ENCODE measurements at places on chromosomes 7 and 10.

DNA sequence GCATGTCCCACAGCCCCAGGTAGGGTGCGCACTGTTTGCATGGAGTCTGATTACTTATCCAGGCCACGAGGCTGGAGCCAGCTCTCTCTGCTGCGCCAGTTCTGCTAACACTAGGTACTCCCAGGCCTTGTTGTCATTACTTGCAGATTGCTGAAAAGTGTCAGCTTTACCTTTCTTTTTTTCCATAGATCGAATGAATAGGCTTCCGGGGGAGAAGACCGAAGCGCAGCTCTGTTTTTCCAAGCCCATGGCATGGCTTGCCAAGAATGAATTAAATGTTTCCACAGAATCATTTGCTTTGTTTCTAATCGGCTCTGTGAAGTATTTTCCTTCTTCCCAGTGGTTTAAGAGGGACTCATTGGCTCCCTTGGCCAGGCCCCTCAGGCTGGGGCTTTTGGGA is 285.8 kb downstream of the BMPER start:
- DNase-seq = no peak

DNA sequence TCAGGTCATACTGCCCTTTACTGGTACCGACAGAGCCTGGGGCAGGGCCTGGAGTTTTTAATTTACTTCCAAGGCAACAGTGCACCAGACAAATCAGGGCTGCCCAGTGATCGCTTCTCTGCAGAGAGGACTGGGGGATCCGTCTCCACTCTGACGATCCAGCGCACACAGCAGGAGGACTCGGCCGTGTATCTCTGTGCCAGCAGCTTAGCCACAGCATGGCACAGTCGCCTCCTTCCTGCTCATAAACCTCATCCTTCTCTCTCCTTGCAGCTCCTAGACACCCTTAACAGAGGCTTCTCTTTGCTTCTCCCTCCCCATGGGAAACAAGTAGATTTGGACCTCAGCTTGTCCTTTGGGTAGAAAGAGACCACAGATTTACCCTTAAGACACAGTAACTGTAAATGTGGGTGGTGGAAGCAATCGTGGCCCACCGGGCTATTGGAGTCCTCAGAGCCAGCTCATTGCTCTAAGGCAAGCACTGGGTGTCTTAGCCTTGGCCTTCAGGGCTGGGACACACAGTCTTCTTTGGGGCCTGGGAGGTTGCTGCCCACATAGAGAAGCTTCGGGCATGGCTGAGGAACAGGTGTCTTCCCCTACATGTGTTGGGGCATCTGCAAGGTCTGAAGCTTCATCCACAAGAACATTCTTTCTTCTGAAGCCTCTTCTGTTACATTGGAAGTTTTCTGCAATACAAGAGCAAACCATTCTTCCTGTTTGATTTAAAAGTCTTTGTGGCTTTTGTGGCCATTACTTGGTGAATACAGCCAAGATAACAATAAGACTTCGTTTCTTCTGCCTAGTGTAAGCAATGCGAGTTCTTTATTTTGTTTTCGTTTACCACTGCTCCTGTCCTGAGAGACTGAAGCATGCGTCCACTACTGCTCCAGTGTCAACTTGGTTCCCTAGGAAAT is 95.5 kb upstream of the PRSS58 start:
- DNase-seq = no peak

GRCh38 chr7:37083311-37084096 is 359.2 kb upstream of the AOAH start:
- DNase-seq = no peak

GRCh38 chr7:35253710-35254495 is at the start of gene TBX20:
TSS of gene TBX20 (minus strand) at chr7:35254100. CDS start at chr7:35253620, 480 bp downstream.
- DNase-seq = no peak

GRCh38 chr10:106313041-106313440 is 851.5 kb downstream of the SORCS1 start:
- no peak for DNase-seq

DNA sequence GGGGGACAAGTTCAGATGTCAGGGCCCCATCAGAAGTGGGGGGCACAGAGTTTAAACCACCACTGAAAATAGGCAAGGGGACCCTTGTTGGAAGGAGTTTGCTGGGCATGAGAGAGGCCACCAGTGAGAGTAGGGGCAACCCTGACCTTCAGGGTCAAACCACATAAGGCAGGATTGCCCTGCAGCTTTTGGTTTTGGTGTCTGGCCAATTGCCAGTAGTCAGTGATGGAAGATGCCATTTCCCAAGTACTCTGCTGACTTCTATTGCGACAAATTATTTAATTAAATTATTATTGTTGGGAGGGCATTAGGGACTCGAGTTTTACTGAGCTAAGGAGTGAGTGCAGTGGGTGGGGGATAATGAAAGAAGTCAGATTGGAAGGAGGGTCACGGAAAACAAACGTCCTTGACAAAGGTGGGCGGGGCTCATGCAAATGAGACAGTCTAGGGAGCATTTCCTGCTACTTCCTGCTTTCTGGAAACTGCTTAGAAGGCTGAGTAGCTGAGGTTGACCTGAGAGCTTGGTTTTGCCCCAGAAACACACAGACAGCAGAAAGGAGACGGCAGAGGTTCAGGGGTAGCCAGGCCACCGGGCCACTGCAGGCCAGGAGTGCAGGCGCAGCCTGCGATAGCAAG is 74.2 kb upstream of the ANLN start:
- no peak for DNase-seq

- no peak for DNase-seq
These were observed 57.0 kb upstream of the GLCCI1 start for GRCh38 chr7:7911369-7912123.

DNA sequence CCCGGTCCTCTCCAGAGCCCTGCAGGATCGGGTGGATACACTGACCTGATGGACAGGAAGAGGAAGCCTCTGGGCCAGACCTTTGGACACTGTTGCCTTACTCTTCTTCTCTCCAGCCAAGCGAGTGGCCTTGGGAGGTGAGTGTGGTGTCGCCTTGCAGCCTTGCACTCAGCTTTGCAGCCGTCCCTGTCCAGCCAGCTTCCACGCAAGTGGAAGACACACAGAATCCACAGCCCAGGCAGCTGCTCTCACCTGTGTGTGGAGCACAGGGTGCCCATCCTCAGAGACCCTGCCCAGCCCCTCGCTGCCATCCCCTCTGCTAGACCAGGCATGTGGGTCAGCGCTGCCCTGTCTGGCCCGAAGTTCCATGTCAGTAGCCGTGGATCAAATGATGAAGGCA is 239.1 kb downstream of the EBF3 start:
- no peak for DNase-seq

DNA sequence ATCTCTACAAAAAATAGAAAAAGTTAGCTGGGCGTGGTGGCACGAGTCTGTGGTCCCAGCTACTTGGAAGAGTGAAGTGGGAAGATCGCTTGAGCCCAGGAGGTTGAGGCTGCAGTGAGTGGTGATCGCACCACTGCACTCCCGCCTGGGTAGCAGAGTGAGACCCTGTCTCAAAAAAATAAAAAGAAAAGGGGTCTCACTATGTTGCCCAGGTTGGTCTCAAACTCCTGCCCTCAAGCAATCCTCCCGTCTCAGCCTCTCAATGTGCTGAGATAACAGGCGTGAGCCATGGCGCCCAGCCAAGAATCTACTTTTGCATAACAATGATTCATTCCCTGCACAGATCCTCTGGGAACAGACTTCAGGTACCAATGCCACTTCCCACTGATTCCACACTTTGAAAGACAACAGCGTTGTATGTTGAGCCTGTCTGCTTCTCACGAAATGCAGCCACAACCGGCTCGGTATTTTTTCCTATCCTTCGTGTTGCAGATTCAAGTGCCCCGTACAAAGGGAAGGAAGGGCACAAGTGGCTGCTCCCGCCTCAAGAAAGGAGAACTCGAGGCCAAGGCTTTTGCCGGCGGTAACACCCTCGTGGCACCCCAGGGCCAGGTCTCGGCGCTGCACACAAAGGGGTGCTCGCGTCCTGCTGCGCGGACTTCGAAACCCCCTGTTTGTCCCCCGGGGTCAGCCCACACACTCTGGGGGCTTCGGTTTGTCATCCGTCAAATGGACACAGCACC is 745 bp downstream of the DAGLB start:
- no peak for DNase-seq

DNA sequence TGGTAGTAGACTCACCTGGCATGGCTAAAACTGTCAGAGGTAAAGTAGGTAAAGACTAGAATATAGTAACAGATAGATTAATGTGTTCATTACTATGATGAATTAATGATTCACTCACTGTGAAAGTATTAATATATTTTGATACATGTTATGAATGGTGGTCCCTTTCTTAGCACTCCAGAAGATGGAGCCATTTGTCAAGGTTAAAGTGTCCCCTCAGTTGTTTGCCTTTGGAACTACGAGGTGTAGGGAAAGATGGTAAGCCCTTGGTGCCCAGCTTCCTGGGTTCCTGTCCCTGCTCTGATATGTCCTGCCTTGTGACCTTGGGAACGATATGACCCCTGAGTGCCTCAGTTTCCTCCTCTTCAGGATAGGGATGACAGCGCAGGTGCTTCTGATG is 49.4 kb downstream of the HTRA1 start:
- no peak for DNase-seq

DNA sequence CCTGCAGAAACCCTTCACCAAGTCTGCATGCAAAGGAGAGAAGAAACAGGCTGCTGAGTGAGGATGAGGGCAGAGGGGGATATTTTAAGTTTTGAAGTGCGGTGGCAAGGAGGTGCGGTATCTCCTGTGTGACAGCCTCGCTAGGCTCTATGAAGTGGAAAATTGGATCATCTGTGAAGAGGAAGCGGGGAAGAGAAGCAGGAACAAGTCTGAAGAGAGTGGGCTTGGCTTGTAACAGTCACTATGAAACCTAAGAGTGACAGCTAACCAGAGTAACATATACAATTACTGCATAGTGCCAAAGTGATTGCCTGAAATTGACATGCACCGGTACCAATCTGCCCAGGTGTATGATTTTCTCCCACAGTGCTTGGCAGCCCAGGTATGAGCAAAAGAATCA is 287.5 kb upstream of the KLF14 start:
- DNase-seq = no peak

GRCh38 chr7:157938211-157938610 is 601.4 kb downstream of the DNAJB6 start:
- no peak for DNase-seq

DNA sequence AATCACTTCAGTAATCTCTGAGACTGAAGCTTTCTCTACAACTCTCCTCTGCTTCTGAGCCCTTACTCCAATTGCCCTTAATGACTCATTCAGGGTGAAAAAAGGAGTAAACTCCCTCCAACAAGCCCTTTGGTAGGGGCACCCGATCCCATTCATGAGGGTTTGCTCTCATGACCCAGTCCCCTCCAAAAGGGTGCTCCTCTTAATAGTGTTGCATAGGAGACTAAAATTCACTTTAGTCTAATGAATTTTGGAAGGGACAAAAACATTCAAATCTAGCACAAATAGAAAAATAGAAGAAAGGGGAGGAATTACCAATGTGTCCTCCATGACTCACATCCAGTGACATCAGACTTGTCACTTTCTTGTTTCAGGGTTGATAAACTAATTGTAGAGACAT is 66.2 kb upstream of the CCNY start:
- no peak for DNase-seq

GRCh38 chr10:131806146-131806545 is 94.7 kb upstream of the PPP2R2D start:
- DNase-seq = no peak

GRCh38 chr10:61543831-61544230 is 90.7 kb upstream of the TMEM26 start:
- no peak for DNase-seq

DNA sequence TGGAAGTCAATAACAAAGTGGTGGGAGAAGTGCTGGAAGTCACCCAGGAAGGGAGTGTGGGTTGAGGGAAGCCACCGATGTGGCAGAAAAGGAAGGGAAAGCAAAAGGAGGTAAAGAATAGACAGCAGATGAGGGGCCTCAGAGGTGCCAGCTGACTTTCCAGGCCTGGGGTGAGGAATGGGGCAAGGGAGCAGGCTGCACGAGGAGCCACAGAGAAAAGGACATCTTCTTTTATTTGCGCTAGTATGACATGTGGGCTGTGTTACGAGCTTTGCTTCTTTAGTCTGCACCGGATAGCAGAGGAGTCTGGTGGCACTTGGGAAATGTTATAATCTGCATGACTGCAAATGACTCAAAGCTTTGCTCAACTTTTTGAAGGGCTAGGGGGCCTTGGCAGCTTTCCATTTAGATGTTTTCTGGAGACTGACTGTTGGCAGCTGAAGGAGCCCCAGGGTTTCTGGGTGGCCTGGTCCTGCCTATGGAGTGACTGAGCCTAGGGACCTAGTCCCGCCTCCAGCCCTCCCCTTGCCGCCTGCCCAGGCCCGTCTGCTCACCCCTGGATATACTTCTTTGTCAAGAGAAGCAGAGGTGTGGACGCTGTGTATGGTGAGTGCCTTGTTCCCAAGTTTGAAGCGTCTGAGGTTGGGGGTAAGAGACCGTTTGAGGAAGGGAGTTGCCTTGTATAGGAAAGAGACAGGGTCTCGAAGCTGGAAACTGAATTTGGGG is 5.1 kb downstream of the PRXL2A start:
- DNase-seq = no peak

GRCh38 chr7:31052841-31053601 is 913 bp downstream of the ADCYAP1R1 start:
- DNase-seq = no peak

DNA sequence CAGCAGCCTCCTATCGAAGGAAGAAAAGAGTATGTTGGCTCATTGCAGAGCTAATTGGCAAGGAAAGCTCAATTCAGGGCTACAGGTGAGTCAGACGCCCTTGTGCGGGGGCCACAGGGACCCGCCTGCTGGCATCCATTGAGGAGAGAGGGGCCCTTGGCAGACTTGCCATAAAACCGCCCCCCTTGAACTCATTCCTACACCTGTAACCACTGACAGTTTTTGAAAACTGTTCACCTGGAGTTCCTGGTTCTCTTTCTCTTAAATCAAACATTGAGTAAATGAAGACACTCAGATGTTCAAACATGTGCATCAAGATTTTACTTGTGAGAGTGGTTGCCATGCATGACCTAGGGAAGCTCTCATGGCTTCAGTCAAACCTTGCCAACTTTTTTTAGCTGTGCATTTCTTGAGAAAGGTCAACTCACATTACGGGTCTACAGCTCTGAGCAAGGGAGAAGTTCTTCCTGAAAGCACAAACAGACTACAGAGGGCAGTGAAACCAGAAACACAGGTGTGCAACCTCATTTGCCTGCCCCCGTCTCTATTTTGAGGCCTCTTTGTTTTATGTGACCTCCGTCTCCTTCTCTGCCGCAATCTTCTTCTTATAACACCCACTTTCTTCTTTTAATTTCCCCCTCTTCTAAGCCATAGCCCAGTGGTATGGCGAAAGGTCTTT is 87.8 kb downstream of the TBXAS1 start:
- peak; percentile 54 for DNase-seq

GRCh38 chr7:154364170-154364569 is 312.0 kb downstream of the DPP6 start:
- DNase-seq = no peak

DNA sequence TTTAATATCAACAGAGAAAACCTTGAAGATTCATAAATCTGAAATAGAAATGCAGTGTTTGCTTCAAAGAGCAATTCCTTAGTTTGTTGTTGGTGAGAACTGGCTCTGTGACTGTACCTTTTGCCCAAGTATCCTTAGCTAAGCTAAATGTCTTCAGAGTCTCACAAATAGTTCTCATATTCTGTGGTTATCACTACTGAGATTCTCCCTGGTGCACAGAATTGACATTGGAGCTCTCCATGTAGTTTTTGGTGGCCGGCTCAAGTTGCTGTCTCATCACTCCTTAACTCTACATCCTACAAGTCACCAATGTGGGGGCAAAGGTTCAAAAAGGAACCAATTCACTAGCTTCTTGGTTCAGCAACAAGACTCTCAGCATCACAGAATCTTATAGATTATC is 780.3 kb downstream of the LRMDA start:
- DNase-seq = no peak

Data from GM19239 (cell line).